ENCODE measurements at places on chromosomes 3 and 15. TPM values are rescaled to one million over a fixed set of nuclear protein-coding genes. Genes with fewer than 3 reads are reported as not detected.

GRCh38 chr15:83404121-83404520, 43.0 kb upstream of the SH3GL3 start:
- no peaks in the 10 kb centered on the region for H3K4me1 ChIP-seq
- DNase-seq, result no peak
- no peaks in the 10 kb centered on the region for H3K36me3 ChIP-seq
- no peak overlapping the region for H3K27ac ChIP-seq
- H3K27me3 ChIP-seq, result peaks cover 2% of the 10 kb centered on the region
- no peak overlapping the region for H3K4me3 ChIP-seq

The WDR93 gene
- not detected for polyA plus RNA-seq

GRCh38 chr3:57112206-57112605, 51.7 kb downstream of the SPATA12 start:
- no peak overlapping the region for H3K27ac ChIP-seq
- DNase-seq, result no peak
- H3K4me1 ChIP-seq, result no peaks in the 10 kb centered on the region
- no peaks in the 10 kb centered on the region for H3K36me3 ChIP-seq
- H3K27me3 ChIP-seq, result no peaks in the 10 kb centered on the region
- H3K4me3 ChIP-seq, result no peak overlapping the region

The ARHGEF26 gene
- 2.5 TPM for polyA plus RNA-seq

DNA sequence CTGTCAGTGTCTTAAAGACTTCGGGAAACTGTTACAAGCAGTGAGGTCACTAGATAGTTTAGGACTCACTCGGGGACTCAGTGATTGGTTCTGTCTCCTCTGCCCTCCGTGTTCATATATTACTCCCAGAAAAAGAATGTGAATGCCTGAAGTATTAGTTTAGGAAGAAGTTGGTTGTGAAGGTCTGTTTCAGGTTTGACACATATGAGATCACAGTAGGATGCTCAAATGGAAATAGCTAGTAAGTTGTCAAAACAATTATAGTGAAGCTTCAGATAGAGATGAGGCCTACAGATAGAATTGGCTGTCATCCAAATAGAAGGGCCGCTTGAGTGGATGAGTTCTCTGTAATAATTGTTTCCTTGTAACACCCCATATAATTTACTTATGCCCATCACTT, 172.6 kb downstream of the PLCL2 start:
- H3K27ac ChIP-seq, result no peak overlapping the region
- H3K4me1 ChIP-seq, result peaks cover 3% of the 10 kb centered on the region
- H3K36me3 ChIP-seq, result no peaks in the 10 kb centered on the region
- H3K4me3 ChIP-seq, result no peak overlapping the region
- no peaks in the 10 kb centered on the region for H3K27me3 ChIP-seq

The MNS1 gene
- polyA plus RNA-seq, result 3.9 TPM

The NIPA2 gene
- 64.7 TPM for polyA plus RNA-seq

The CCR8 gene
- not detected for polyA plus RNA-seq

- H3K27me3 ChIP-seq, result no peaks in the 10 kb centered on the region
- no peaks in the 10 kb centered on the region for H3K4me1 ChIP-seq
- no peak overlapping the region for H3K27ac ChIP-seq
- no peaks in the 10 kb centered on the region for H3K36me3 ChIP-seq
- H3K4me3 ChIP-seq, result no peak overlapping the region
- DNase-seq, result no peak
Observed at GRCh38 chr15:53378096-53378800, 381.2 kb downstream of the WDR72 start.

The OXTR gene
- 47.2 TPM for polyA plus RNA-seq

Measured in fibroblast of lung (primary cell).